B cell (primary cell): ENCODE measurements at places on chromosomes 1 and 21. TPM values are rescaled to one million over a fixed set of nuclear protein-coding genes. Genes with fewer than 3 reads are reported as not detected.

Gene MIXL1
- 0.49 and 0.84 TPM in 2 replicates for polyA plus RNA-seq

Gene KCNJ9
- polyA plus RNA-seq = not detected in 2 replicates

Gene SPATA21
- polyA plus RNA-seq = 0.01 TPM in 1 of 2 replicates, not detected in the other

Gene MXRA8
- polyA plus RNA-seq = 0.10 and 0.25 TPM in 2 replicates

Gene TEDDM1
- not detected in 2 replicates for polyA plus RNA-seq

Gene RGS18
- polyA plus RNA-seq = 0.09 and 0.71 TPM in 2 replicates

Gene SYT11
- 1.8 and 3.0 TPM in 2 replicates for polyA plus RNA-seq
